ENCODE measurements at places on chromosomes 13 and 19. TPM values are rescaled to one million over a fixed set of nuclear protein-coding genes. Genes with fewer than 3 reads are reported as not detected.

KISS1R gene
- 1.0 TPM for total RNA-seq

- no peak overlapping the region for H3K27ac ChIP-seq
- H3K36me3 ChIP-seq: peaks cover 12% of the 10 kb centered on the region
- H3K4me1 ChIP-seq: no peaks in the 10 kb centered on the region
- no peak overlapping the region for H3K4me3 ChIP-seq
Measured at GRCh38 chr13:40813667-40814454, 24.4 kb downstream of the SLC25A15 start.

DNA sequence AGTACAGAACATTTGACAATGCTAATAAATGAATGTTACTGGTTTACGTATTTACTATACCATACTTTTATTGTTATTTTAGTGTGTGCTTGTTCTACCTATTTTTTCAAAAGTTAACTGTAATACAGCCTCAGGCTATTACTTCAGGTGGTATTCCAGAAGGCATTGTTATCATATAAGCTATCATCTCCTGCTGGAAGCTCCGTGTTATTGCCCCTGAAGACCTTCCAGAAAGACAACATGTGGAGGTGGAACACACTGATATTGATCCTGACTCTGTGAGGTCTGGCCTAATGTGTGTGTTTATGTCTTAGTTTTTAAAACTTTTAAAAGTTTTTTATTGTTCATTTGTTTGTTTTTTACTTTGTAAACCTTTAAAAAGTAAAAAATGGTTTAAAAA is 509.8 kb upstream of the SPRY2 start:
- no peaks in the 10 kb centered on the region for H3K27me3 ChIP-seq
- no peak overlapping the region for H3K27ac ChIP-seq
- H3K4me1 ChIP-seq: no peaks in the 10 kb centered on the region
- H3K36me3 ChIP-seq: no peaks in the 10 kb centered on the region
- no peak for DNase-seq

STXBP2 gene
- 132 TPM for total RNA-seq
